ENCODE measurements at places on chromosomes 3 and 15.

DNA sequence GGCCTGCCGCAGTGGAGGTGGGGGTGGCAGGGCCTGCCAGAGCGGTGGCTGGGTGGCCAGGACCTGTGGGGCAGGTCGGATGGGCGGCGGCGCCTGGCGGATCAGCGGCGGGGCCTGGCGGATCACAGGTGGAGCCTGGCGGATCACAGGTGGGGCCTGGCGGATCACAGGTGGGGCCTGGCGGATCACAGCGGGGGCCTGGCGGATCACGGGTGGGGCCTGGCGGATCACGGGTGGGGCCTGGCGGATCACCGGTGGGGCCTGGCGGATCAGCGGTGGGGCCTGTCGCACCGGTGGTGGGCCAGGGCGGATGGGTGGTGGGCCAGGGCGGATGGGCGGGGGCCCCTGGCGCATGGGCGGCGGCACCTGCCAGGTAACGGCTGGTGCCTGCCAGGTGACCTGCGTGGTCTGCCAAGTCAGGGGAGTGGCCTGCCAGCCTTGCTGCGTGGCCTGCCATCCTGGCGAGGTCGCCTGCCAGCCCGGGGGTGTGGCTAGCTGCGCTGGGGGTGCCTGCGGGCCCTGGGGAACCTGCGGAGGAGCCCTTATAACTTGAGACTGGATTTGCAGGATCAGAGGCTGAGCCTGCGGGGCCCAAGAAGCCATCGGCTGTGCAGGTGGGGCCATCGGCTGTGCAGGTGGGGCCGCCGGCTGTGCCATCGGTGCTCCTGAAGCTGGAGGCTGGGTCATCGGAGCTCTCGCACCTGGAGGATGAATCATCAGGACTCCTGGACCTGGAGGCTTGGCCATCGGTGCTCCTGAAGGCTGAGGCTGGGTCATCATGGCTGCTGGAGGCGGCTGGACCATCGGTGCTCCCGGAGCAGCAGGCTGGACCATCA, 1.3 kb downstream of the MAGEL2 start:
- DNase-seq: no peak

DNA sequence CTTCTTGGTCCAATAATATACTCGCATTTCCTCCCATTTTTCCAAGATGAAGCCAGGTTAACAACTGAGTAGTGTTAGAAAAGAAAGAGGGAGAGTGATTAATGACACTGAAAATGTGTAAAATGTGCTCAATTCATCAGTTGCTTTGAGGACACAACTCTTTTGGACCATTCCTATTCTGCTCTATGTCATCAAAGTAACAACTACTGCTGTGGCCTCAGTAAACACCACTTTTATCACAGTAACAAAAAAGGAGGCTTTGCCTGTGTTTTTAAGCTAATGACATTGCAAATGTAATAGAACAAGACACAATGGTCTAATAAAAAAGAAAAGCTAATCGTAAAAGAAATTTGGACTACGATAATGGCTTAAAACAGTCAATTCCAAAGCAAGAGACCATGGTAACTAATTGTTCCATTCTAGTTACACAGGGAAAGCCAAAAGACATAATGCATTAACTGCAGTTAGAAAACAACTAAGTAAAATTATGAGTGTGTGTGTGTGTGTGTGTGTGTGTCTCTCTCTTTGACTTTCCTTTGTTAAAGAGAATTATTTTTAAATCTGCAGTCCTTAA, 221.1 kb downstream of the MAGI1 start:
- DNase-seq: no peak

DNA sequence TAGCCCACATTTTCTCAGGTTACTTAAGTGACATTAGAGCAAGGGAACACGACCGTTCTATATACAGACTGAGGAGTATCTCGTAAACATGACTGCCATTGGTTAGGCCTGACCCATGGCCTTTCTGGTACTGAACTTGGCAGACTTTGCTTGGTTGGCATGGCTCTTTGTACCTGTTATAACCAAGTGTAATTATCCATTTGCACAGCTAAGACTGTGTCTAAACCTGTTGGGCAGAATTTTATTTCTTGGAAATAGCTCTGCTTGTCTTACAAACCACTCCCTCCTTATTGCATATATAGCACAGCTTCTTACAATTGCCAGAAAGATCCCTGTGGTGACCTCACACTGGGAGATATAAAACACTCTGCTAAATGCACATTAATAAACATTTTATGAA, 106.9 kb downstream of the P2RY1 start:
- no peak for DNase-seq

DNA sequence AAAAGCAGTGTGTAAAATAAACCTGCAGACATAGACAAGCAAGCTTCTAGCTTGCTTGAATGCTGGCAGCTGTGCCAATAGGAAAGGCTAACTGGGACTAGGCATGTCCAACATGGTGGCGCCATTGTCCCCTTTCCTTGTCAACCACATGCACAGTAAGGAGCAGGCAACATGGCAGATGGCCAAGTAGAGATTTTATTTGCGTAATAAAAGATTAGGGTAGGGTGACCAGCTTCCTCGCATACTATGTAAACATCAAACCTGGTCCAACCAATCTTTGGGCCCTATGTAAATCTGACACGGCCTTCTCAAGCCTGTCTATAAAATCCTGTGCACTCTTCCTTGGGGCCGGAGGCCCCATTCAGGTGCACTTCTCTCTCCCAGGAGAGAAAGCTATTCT, 575.4 kb upstream of the GOLIM4 start:
- DNase-seq: no peak
